ENCODE measurements at places on chromosomes 7 and 10. TPM values are rescaled to one million over a fixed set of nuclear protein-coding genes. Genes with fewer than 3 reads are reported as not detected.

The ST8SIA6 gene
- total RNA-seq: not detected

The ASAH2 gene
- total RNA-seq: 1.2 TPM

The LRRC18 gene
- total RNA-seq: not detected

The FAM237B gene
- total RNA-seq: not detected

The DENND2A gene
- 0.37 TPM for total RNA-seq

The PAX4 gene
- total RNA-seq: not detected

The RBP3 gene
- not detected for total RNA-seq

The TAS2R3 gene
- 2.6 TPM for total RNA-seq

The NAT16 gene
- not detected for total RNA-seq

The DLG5 gene
- 40.8 TPM for total RNA-seq

The PDK4 gene
- 1.8 TPM for total RNA-seq

The EBLN1 gene
- not detected for total RNA-seq

The PRKAR2B gene
- total RNA-seq: 0.17 TPM

The HOXA2 gene
- total RNA-seq: 0.50 TPM

The HDAC9 gene
- total RNA-seq: 34.0 TPM

The HYAL4 gene
- 2.2 TPM for total RNA-seq

The ADRB1 gene
- 0.37 TPM for total RNA-seq

The OR6B1 gene
- not detected for total RNA-seq

The ECHS1 gene
- total RNA-seq: 66.1 TPM

The PAPSS2 gene
- 6.8 TPM for total RNA-seq

The CFTR gene
- not detected for total RNA-seq

The ASB10 gene
- not detected for total RNA-seq

The BTBD16 gene
- total RNA-seq: not detected

The TAS2R41 gene
- total RNA-seq: not detected

The UBE2D4 gene
- total RNA-seq: 7.7 TPM

The FZD8 gene
- 8.9 TPM for total RNA-seq

The CNOT4 gene
- total RNA-seq: 17.2 TPM

The C10orf105 gene
- total RNA-seq: not detected

The NYAP1 gene
- total RNA-seq: 1.5 TPM

The SFMBT2 gene
- 1.1 TPM for total RNA-seq

The ODAD2 gene
- total RNA-seq: 1.5 TPM

The DYNC1I1 gene
- 0.56 TPM for total RNA-seq

The NPFFR1 gene
- total RNA-seq: under 0.01 TPM

The IGFBP1 gene
- total RNA-seq: under 0.01 TPM

The SHH gene
- not detected for total RNA-seq

The LRRC17 gene
- 0.47 TPM for total RNA-seq

The GOLGA7B gene
- total RNA-seq: 3.1 TPM

The SYT15B gene
- not detected for total RNA-seq

The MET gene
- 179 TPM for total RNA-seq

The BLNK gene
- total RNA-seq: 9.8 TPM

Data from mammary epithelial cell (primary cell).